ENCODE measurements at places on chromosomes 11 and 22.

GRCh38 chr22:37627121-37627520, 12.3 kb upstream of the SH3BP1 start:
- DNase-seq: no peak

GRCh38 chr11:8732748-8733241, 50.2 kb downstream of the RPL27A start:
- DNase-seq: no peak

GRCh38 chr11:94735907-94736306, 32.2 kb upstream of the AMOTL1 start:
- no peak for DNase-seq

GRCh38 chr22:42855721-42856120, 1.4 kb downstream of the ARFGAP3 start:
- no peak for DNase-seq

DNA sequence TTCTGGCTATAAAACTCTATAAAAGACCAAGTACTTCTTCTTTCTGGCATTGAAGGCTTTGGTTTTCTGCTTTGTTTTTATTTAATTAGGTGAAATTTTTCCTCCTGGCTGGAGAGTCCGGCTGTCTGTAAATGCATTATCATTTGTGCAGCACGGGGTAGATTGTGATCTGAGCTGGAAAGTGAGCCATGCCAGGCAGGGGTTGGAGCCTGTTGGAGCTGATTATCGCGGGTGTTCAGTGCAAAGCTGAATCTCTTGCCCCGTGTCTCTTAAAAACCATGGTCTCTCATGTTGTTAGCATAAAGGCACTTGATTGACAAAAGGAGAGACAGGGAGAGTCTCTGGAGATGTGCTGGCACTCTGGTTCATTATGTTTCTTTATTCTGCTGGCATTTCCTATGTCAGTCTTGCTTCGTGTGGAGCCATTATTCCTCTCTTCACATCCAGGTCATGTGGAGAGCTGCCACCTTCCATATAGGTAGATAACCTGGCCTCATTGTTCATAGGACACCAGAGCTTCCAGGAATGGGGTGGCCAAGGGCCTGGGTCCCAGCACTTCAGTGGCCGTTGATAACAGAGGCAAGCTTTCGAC, 75.2 kb downstream of the LDLRAD3 start:
- no peak for DNase-seq

GRCh38 chr11:43689167-43689566, 8.6 kb downstream of the HSD17B12 start:
- DNase-seq: no peak

GRCh38 chr11:74142624-74143023, 28.2 kb downstream of the C2CD3 start:
- no peak for DNase-seq

GRCh38 chr11:47378010-47378835, at the start of gene SPI1:
TSS of gene SPI1 (minus strand) at chr11:47378547. CDS start at chr11:47378353, 194 bp downstream.
- DNase-seq: no peak

GRCh38 chr11:58254936-58255335, 13.1 kb downstream of the OR10W1 start:
- DNase-seq: no peak

DNA sequence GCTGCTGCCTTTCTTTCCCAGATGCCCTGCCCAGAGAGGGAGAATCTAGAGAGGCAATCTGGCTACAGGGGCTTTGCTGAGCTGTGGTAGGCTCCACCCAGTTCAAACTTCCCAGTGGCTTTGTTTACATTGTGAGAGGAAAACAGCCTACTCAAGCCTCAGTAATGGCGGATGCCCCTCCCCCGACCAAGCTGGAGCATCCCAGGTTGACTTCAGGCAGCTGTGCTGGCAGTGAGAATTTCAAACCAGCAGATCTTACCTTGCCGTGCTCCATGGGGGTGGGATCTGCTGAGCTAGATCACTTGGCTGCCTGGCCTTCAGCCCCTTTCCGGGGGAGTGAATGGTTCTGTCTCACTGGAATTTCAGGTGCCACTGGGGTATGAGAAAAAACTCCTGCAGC, 12.2 kb downstream of the BDNF start:
- DNase-seq: no peak

DNA sequence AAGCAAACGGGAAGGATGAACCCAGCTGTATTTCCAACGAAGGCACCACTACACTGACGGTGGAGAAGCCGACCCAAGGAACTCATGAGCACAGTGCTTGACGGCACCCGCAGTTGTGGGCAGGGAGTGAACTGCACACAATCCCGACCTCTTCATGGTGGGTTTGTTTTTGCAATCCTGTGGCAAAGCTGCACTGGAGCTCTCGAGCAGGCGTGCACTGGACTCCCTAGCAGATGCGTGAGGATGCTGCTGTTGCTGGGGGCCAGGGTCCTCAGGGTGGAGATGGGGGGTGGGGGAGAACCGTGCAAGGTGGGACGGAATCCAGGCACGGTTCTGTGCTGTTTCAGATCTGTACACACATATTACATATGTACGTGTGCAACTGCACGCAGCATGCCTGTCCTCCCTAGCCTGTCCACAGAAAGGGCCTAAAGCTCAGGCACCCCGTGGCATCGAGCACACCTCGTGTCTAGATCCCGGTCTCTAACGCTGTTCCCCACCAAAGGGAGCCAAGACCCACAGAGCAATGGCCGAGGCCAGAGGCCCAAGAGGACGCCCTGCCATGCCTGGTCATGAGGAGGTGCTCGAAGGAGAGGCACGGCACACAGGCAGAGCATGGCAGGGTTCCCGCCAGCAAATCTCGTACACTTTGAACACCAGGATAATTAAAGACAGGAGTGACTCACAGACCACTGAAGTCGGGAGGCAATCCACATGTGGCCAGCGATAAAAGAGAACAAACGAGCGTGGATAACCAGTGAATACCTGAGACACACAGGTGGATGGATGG, 17.6 kb downstream of the ALG12 start:
- DNase-seq: no peak

- no peak for DNase-seq
Observed at GRCh38 chr11:102142333-102142732, 32.1 kb downstream of the YAP1 start.

DNA sequence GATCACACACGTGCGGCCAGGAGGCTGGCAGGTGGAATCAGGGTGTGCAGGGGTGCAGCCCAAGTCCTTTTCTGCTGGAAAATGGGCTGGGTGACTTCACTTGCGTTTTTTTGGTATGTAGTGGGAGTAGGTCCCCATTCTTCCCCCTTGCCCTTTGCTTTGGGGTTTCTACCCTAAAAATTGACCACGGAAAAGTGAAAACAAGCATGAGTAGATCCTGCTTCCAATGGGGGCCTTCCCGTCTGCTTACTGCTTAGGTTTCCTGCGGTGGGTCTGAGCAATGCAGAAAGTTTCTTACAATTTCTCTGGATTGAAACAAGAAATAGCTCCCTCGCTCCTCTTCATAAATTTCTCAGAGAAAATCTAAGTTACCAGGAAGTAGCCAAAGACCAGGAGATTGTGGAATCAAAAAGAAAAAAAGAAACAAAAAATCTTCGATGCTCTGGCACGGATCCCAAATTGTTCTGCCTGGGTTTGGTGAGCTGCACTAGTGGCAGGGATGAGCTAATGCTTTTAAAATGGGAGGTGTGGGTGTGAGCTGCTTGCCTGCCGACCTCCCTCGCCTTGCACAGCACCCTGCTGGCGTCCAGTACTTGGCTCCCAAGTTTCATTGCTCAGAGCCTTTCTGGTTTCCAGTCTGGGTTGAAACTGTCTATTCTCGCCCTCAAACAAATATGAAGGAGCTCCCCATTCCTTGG, 2.4 kb downstream of the TIMP3 start:
- no peak for DNase-seq

- DNase-seq: no peak
Observed at GRCh38 chr11:103662880-103663279, 373.6 kb upstream of the DDI1 start.

GRCh38 chr11:24356501-24356900, 140.4 kb upstream of the LUZP2 start:
- no peak for DNase-seq

DNA sequence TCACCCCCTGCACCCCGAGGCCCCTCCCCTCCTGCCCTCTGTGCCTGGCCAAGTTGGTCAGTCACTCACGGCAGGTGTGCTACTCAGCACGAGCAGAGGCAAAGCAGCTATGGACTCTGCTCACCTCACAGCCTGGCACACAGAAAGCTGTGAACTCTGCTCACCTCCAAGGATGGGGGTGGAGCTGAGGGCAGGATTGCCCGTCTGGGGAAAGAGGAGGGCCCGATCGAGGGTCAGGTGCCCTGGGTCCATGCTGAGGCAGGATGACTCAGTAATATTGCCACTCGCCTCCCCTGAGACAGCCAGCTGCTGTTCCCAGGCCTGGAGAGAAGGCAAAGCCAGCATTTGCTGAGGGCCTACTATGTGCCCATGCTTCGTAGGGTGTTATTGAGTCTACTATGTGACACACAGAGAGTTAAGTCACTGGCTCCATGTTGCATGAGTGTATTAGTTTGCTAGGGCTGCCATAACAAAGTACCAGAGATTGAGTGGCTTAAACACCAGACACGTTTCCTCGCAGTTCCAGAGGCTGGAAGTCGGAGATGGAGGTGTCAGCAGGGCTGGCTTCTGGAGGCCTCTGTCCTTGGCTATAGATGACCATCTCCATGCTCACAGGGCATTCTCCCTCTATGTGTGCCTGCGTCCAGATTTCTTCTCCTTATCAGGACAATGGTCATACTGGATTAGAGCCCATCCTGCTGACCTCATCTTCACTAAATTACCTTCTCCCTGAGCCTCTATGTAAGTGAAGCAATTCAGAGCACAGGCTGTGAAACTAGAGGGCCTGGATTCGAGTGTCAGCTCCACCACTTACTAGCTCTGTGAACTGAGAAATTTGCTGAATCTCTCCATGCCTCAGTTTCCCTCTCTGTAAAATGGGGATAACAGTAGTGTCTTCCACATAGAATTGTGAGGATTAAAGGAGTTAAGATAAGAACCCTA, 13.2 kb upstream of the TSKU start:
- no peak for DNase-seq
